IgD-negative memory B cell (primary cell): ENCODE measurements at places on chromosomes 3 and 15. TPM values are rescaled to one million over a fixed set of nuclear protein-coding genes. Genes with fewer than 3 reads are reported as not detected.

Gene GOLGA6D
- not detected for polyA plus RNA-seq

Gene TUSC7
- not detected for polyA plus RNA-seq

Gene CCR5
- polyA plus RNA-seq: not detected

Gene SLC24A5
- not detected for polyA plus RNA-seq
